Chondrocyte (in vitro differentiated cells): ENCODE measurements at places on chromosomes 2 and 18.

DNA sequence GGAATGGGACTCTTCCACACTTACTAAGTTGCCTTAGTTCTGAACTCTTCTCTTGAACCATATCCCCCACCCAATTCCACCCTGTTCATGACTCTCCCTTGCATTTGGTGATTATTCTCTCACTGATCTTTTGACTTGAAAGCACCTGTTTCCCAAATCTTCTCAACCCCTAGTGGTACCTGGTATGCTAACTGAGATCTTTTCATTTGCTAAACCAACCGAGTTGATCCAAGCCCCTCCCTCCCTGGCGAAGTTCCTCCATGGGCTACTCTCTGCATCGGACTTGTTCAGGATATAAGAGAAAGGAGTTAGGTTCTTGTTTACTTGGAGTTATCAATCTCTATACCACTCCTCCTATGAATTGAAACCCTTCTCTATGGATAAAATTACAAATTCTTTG, 593.5 kb downstream of the BCL11A start:
- DNase-seq, result no peak

DNA sequence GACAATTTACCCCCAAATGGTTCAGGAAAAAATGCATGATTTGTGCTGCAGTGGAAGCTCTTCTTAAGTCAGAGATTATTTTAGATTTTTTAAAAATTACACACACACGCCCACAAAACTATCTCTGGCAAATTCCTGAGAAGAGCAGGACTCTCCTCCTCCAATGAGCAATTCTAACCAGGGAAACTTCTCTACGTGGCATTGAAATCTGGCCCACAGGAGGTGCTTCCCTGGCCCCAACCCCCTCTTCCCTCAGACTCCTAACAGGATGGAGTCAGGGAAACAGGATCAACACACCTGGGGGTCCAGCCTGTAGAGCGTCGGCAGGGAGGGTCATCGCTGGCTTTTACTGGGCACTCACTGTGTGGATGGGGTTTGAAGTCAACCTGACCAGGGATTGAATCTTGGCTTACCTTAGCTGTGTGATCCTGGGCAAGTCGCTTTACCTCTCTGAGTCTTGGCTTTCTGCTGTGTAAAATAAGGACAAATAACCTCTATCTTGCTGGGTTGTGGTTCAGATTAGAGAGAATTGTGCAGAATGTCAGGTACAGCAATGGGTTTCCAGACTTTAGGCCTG, 65.4 kb upstream of the ASAP2 start:
- no peak for DNase-seq

GRCh38 chr18:25672490-25672889, 320.5 kb upstream of the ZNF521 start:
- DNase-seq, result no peak

- DNase-seq, result no peak
These were observed 756.7 kb downstream of the SOCS6 start for GRCh38 chr18:71045331-71046065.

GRCh38 chr2:114346658-114347057, 95.8 kb upstream of the DPP10 start:
- no peak for DNase-seq

DNA sequence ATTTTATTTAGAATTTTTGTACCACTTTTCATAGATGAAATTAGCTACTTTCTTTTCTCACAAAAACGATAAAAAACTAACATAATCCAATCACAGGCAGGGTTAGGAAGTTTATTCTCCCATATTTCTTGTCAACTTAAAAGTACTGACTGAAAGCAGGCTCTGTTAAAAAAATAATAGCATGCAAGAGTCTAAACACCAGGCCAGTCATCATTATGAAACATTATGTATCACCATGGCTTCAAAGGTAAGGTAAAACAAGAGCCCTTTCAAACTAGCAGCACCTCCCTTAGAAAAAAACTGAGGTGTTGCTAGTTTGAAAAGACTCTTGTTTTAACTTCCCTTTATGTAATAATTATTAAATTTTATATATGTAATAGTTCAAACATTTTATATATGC, 848.0 kb downstream of the RNF144A start:
- DNase-seq, result no peak

GRCh38 chr2:219309278-219309677, at the start of gene PTPRN:
TSS of gene PTPRN (minus strand) at chr2:219309401. CDS start at chr2:219309332, 69 bp downstream.
- DNase-seq, result no peak

DNA sequence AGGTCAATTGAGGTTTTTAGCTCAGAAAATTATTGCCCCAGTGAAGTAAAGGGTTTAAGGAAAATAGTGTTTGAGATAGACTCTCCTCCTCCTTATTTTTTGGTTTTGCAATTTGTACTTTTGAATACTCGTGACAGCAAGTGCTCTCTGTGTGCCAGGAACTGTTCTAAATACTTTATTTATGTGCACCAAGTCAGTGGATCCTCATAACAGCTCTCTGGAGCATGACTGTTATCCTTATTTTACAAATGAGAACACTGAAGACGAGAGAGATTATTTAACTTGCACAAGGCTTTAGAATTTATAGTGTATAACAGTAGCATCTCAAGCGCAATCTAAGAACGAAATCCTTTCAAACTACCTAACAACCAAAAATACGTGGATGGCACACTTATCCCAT, 24.7 kb downstream of the BABAM2 start:
- DNase-seq, result no peak

- no peak for DNase-seq
These were observed 119.9 kb downstream of the OSR1 start for GRCh38 chr2:19238440-19239060.

DNA sequence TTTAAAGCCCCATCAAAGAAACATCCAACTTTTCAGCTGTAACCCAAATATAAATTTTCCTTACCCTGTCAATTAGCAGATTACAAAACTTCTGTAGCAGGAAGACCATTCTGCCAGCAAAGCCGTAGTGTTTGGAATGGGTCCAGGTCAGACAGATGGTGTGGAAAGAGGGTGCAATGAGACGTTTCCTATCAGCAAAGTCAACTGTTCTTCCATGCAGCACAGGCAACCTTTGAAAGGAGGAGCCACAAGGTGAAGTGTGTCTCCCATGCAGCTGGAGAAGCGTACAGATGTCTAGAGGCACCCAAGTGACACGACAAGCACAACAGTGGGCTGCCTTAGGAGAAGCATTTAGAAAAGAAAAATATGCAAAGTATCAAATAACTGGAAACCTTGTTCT, 83.7 kb downstream of the SP3 start:
- DNase-seq, result no peak

- no peak for DNase-seq
These were observed 5.5 kb downstream of the SYT4 start for GRCh38 chr18:43271593-43272432.

- no peak for DNase-seq
These were observed 51.9 kb upstream of the THOC1 start for GRCh38 chr18:319720-320119.

DNA sequence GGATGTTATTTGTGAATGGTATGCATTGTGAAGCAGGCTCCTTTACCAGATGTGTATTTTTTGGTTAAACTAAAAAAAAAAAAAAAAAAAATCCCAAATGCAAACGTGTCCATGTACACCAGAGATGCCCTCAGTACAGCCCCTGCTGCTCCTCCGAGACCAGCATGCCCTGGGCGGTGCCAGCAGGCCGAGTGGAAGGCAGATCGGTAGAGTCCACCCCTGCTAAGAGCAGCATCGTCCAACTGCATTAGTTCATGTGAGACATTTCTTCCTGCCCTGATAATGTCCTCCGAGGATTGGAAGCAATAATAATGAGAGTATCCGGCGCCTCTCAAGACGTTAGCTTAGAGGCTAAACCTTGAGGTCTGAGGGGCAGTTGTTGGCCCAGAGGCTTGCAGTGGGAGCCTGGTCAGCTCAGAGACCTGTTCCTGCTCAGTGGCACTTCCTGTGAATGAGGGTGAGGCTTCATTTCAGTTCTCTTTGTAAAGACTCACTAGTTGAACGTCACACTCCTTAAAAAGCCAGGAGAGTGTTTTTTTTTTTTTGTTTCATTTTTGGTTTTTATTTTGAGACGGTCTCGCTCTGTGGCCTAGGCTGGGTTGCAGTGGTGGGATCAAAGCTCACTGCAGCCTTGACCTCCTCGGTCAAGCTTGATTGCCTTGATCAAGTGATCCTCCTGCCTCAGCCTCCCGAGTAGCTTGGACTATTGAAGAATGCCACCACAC, 5.6 kb downstream of the SLC66A3 start:
- DNase-seq, result no peak

DNA sequence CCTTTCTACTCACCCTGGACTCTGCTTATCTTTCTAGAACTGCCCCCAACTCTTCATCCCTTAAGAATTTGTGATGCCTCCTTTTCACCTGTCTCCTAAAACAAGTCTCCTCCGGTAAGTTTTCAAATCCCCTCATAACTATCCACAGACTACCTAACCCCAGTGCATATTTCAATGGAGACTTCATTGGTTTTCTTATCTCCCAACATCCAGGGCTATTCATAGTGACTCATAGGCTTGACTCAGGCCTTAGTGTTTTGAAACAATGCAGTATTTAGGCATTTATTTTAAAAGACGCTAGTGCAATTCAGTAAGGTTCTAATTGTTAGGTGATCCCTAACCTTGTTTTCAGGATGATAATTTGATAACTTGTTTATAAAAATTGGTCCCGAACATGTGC, 399.2 kb downstream of the CPS1 start:
- DNase-seq, result no peak

DNA sequence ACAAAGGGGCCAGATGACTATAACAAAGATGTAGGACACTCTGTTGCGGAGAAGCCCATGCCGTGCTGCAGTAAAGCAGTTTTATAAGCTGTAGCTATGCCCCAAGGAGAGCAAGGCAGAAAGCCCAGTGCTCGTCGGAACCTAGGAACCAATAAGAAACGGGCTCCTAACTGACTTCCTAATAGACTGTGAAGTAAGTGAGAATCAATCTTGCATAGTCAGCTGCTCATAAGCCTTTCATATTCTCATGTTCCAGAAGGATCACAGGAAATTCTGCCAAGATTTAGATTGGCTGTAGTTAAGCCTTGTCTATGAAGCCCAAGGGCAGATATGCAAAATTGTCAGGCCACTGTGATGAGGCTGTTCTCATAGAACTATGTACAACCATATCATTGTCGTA, 98.4 kb downstream of the RTTN start:
- DNase-seq, result no peak

DNA sequence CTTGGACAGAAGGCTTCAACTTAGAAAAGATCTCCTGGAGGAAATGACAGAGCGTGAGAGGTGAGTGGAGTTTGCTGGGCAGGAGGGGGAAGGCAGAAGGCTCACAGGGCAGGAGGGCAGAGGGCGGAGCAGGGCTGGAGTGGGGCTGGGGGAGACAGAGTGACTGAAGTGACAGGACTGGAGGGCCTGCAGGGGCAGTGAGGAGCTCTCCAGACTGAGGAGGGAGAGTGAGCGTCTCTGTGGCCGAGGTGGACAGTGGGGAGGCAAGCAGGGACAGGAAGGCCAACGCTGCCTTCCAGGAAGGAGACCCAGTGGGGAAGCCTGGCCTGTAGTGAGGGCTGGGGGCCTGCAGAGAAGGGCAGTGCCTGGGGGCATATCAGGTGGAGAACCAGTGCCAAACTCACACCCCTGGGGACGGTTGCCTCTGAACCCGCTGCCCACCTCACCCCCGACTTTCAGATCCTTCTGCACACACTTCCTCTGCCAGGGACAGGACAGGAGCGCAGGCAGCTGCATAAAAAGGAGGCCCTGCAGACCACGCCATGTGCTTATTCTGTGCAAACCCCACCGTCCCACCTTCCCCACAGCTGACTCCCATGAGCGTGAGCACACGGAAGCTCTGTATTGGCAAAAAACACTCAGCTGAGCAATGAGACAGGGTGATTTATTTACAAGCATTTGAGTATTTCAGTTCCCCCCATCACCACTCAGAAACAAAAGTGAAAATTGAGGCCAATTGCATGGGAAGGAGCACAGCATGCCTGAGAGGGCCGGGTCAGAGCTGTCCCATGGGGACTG, 244.3 kb downstream of the FAM210A start:
- no peak for DNase-seq

- no peak for DNase-seq
These were observed 78.9 kb downstream of the CD8B2 start for GRCh38 chr2:106566050-106566449.

GRCh38 chr2:216992056-216992675, 132.3 kb upstream of the TNP1 start:
- no peak for DNase-seq

- DNase-seq, result no peak
These were observed 6.4 kb upstream of the RBM44 start for GRCh38 chr2:237791977-237792727.

DNA sequence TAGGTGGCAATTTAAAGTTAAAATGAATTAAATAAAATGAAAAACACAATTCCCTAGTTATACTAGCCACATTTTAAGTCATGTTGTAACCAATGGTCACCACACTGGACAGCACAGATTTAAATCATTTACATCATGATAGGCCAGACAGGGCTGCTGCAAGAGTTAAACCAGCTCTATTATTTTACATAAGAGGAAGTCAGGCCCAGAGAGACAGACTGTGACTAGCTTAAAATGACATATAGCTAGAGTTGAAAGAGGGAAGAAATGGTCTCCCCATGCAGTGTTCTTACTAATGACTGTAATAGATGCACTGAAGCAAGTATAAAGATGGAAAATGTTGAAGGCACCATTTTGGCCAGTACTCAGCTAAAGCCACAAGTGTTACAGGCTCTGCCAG, 69.6 kb downstream of the SLC66A3 start:
- DNase-seq, result no peak

DNA sequence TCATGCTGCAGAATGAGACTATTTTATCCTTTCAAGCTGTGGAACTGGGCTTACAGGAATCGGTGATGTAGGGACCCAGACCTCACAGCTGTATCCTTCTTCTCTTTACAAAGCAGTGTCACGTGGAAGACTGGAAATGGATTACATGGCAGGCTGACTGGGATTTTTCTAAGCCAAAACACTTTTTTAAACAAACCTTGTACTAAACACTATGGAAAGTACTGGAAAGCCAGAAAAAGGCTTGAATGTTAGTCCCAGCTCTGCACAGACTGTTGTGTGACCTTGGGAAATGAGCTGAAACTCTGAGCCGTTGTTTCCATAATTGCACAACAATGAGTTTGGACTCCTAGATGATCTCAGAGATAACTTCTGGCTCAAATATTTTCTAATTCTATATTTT, 7.6 kb upstream of the ADAM23 start:
- DNase-seq, result no peak

GRCh38 chr2:234910186-234910679, 41.6 kb upstream of the SH3BP4 start:
- no peak for DNase-seq

- DNase-seq, result no peak
These were observed 56.1 kb upstream of the DLGAP1 start for GRCh38 chr18:4511166-4511565.

GRCh38 chr2:177810906-177811305, 261.7 kb downstream of the PDE11A start:
- DNase-seq, result no peak

GRCh38 chr2:167451496-167452289, 563.4 kb downstream of the XIRP2 start:
- DNase-seq, result no peak

GRCh38 chr2:85433511-85434089, 15.1 kb downstream of the SH2D6 start:
- no peak for DNase-seq

GRCh38 chr2:37721201-37721560, 49.7 kb upstream of the CDC42EP3 start:
- DNase-seq, result no peak
